ENCODE measurements at places on chromosomes 12 and 14.

DNA sequence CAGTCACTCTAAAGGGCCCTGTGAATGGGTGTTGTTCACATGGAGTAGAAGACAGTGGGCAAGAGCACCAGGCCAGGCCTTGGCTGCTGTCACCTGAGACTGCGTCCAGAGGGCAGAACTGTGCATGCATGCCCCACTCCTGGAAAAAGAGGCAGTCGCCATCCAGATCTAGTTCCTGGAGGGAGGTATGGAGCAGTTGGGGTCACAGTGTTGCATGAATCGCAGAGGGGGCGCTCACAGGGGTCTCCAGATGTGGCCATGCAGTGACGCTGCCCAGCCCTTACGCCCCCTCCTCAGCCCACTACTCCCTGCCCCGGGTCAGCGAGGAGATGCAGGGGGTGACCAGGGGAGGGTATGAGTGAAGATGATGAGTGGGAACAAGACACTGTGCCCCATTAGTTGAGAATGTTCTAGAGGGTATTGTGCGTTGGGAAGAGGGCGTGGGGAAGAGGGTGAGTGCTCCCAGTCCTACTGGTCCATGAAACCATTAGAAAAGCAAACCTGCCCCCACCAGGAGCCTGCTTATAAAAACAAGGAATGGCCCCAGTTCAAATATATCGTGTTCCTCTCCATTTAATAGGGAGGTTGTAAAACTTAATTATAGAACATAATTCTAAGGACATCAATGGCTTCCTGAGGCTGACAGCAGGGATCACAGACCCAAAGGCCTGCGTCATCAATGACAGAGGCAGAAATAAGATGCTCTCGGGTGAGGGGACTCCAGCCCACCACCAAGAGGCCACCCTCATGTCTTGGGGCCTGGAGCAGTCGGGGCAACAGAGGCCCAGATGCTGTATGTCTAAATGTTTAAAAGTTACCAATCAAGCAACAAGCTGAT is 32.2 kb upstream of the BCL7A start:
- DNase-seq = no peak

- no peak for DNase-seq
Measured at GRCh38 chr12:107369006-107369405, 275.7 kb upstream of the CRY1 start.

- no peak for DNase-seq
Measured at GRCh38 chr12:23290627-23291330, 658.7 kb downstream of the SOX5 start.

DNA sequence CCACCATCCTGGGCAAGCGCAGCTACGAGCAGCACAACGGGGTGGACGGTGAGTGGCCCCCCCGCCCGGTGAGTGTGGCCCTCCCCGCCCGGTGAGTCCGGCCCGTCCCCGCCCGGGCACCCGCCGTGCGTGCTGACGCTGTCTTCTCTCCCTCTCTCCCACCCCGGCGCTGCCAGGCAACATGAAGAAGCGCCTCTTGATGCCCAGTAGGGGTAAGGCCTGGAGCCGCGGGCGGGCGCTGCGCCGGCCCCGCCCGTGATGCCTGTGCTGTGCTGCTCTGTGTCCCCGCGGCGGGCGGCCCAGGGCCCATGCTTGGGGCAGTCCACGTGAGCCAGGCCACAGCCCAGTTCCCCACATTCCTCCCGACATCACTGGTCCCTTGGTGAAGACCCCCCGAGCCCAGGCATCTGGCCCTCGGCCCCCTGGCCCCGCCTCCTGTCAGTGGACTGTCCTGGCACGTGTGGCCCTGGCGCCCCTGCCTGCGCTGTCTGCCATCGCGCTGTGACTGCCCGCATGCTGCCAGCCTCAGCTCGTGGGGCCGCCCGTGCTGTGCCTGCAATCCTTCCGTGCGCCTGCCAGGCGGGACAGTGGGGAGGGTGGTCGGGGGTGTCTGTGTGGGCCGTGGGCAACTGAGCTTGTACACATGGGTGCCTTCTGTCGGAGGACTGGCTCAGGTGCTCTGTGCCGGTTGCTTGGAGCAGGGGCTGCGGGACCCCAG is 7.9 kb upstream of the CRIP2 start:
- no peak for DNase-seq

- DNase-seq = no peak
Measured at GRCh38 chr14:24368562-24369252, 723 bp downstream of the NFATC4 start.
